Activated T-helper 1 cell treated with anti-CD3 and anti-CD28 coated beads, Interleukin-12 subunit alpha, Interleukin-12 subunit beta, Interleukin-2, Interleukin-4 antibody, amounts not matched to agents 30 ng/mL and 10 ng/mL and 1 ng/mL, durations not matched to agents 14 hours and 24 hours and 36 hours (primary cell): ENCODE measurements at places on chromosomes 3 and 15. TPM values are rescaled to one million over a fixed set of nuclear protein-coding genes. Genes with fewer than 3 reads are reported as not detected.
A peak's percentile ranks its signal among the peaks of the same experiment; 100 is the strongest.

GRCh38 chr3:160132226-160132625 is 93.0 kb upstream of the C3orf80 start:
- no peaks in the 10 kb centered on the region for H3K36me3 ChIP-seq
- no peak for DNase-seq
- H3K4me3 ChIP-seq: no peak overlapping the region
- H3K4me1 ChIP-seq: peaks cover 5% of the 10 kb centered on the region

GRCh38 chr3:46422617-46423016 is 15.6 kb downstream of the CCRL2 start:
- H3K36me3 ChIP-seq: no peaks in the 10 kb centered on the region
- peaks cover 1% of the 10 kb centered on the region for H3K27me3 ChIP-seq

GRCh38 chr3:180036671-180037455 is at the start of gene PEX5L:
Gene PEX5L, minus strand, starts transcription at chr3:180036937. Its CDS starts 338 bp downstream, at chr3:180036599.
- peaks cover 2% of the 10 kb centered on the region for H3K36me3 ChIP-seq
- DNase-seq: peak; percentile 16
- H3K27me3 ChIP-seq: peaks cover 44% of the 10 kb centered on the region

GRCh38 chr3:55521064-55521737 is 34.1 kb upstream of the WNT5A start:
- no peak overlapping the region for H3K27ac ChIP-seq
- H3K36me3 ChIP-seq: no peaks in the 10 kb centered on the region
- H3K4me3 ChIP-seq: no peak overlapping the region
- DNase-seq: no peak
- H3K27me3 ChIP-seq: no peaks in the 10 kb centered on the region
- no peaks in the 10 kb centered on the region for H3K4me1 ChIP-seq

DNA sequence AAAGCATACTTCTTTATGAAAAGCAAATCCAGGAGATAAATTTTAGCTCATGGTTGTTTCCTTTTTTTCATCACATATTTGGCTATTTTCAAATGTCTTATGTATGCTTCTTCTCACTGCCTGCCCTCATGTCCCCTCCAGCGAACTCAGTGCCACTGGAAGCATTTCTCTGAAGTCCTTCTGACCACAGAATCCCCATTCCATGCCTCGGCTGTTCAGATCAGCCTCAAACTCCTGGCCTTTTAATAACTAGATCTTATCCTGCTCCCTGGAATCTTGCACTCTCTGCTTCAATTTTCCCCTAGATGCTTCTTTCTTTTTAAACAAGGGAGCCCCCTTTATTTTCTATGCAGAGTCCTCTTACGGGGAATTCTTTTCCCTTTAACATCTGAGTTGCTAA is 10.1 kb downstream of the ETV5 start:
- H3K36me3 ChIP-seq: peaks cover 2% of the 10 kb centered on the region
- no peak for DNase-seq
- peaks cover 5% of the 10 kb centered on the region for H3K4me1 ChIP-seq
- H3K4me3 ChIP-seq: no peak overlapping the region

- no peaks in the 10 kb centered on the region for H3K36me3 ChIP-seq
- H3K4me3 ChIP-seq: no peak overlapping the region
- no peak overlapping the region for H3K27ac ChIP-seq
- no peaks in the 10 kb centered on the region for H3K4me1 ChIP-seq
- DNase-seq: no peak
Observed at GRCh38 chr3:170012683-170013400, 25.0 kb upstream of the GPR160 start.

- peaks cover 24% of the 10 kb centered on the region for H3K27me3 ChIP-seq
- no peak for DNase-seq
- no peaks in the 10 kb centered on the region for H3K36me3 ChIP-seq
- H3K4me3 ChIP-seq: no peak overlapping the region
- no peak overlapping the region for H3K27ac ChIP-seq
Observed at GRCh38 chr15:58182460-58183163, 44.4 kb downstream of the AQP9 start.

GRCh38 chr3:61617041-61617440 is 55.7 kb downstream of the PTPRG start:
- no peaks in the 10 kb centered on the region for H3K4me1 ChIP-seq
- DNase-seq: no peak
- H3K36me3 ChIP-seq: no peaks in the 10 kb centered on the region
- H3K27me3 ChIP-seq: peaks cover 7% of the 10 kb centered on the region
- H3K27ac ChIP-seq: no peak overlapping the region

GRCh38 chr3:81622395-81622794 is 139.1 kb downstream of the GBE1 start:
- H3K4me3 ChIP-seq: no peak overlapping the region
- H3K27ac ChIP-seq: no peak overlapping the region
- H3K36me3 ChIP-seq: no peaks in the 10 kb centered on the region
- no peak for DNase-seq
- H3K4me1 ChIP-seq: no peaks in the 10 kb centered on the region

- no peaks in the 10 kb centered on the region for H3K4me1 ChIP-seq
- H3K4me3 ChIP-seq: no peak overlapping the region
- DNase-seq: no peak
- H3K27ac ChIP-seq: no peak overlapping the region
- H3K36me3 ChIP-seq: no peaks in the 10 kb centered on the region
Observed at GRCh38 chr15:92324101-92324963, 69.3 kb upstream of the ST8SIA2 start.

DNA sequence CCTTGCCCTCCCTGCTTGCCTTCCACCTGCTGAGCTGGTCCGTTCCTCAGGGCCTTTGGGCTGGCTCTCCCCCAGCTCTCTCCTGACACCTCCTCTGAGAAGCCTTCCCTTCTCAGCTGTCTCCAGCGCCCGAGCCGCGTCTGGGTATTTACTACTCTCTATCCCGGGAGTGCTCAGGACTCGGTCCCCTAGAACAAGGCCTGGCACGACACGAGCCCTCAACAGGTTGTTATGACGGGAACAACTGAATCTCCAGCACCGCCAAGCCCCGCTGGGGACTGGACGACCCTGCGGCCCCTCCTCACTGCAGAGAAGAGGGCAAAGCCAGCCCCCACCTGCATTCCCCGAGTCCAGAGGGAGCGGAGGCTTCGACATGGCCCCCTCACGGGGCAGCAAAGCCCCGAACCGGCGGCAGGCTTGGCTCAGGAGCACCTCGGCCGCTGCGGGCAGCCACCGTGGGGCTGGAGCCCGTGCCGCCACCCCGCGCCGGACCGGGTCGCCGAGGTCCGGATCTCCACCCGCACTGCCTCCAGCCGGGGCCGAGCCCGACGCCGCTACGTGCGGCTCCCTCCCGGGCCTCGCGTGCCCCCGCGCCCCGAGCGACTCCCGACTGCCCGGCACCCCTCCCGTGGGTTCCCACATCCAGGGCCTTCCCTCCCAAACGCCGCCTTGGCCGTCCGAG is 792 bp downstream of the TPRA1 start:
- peak overlapping the region; percentile 85 for H3K4me3 ChIP-seq
- peak overlapping the region; percentile 69 for H3K27ac ChIP-seq
- peaks cover 22% of the 10 kb centered on the region for H3K4me1 ChIP-seq
- H3K36me3 ChIP-seq: peaks cover 2% of the 10 kb centered on the region
- no peak for DNase-seq
- no peaks in the 10 kb centered on the region for H3K27me3 ChIP-seq

Gene ULK3
- 52.1 and 52.4 TPM in 2 replicates for total RNA-seq

Gene TRH
- total RNA-seq: not detected in 2 replicates

Gene GPR176
- 0.23 and 0.34 TPM in 2 replicates for total RNA-seq

Gene TM4SF18
- total RNA-seq: not detected in 2 replicates
